Mesenteric fat pad (tissue), 1 donor: ENCODE measurements at places on chromosomes 4 and X.

DNA sequence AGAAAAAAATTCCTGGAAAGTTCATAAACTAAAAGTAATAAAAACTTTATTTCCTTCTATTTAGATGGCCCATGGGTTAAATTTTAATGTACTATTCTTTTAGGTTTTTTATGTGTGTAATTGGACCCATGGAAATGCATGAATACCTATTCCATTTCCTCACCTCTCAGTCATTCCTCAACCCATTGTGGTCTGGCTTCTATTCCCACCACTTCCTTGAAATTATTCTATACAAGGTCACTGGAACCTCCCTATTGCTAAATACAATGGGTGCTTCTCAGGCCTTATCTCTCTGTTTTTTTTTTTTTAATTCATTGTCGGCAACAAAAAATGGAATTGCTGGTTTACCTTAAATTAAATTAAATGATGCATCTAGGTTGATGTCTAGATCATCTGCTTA is 17.2 kb downstream of the SLC39A8 start:
- no peak for DNase-seq

DNA sequence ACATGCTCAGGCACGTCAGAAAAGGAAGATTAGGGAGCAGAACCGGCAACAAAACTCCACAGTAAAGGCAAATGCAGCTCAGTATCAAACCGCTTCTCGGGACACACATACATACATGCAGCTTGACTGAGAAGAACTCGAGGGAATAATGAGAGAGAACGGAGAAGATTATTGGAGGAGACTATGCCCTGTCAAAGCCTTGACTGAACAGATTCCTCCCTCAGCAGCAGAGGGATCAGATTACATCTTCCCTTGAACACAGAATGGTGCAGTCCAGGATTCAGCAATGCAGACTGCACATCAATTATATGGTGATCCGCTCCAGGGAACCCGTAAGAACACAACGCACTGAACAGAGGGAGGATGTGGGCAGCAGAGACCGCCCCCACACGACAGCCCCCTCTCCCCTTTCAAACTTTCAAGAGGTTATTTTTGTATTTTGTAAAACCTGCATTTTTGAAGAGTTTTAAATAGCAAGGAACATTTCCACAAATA is 183.2 kb downstream of the FBXW7 start:
- DNase-seq = no peak

- DNase-seq = no peak
These were observed 22.8 kb downstream of the MSN start for GRCh38 chrX:65690057-65690855.

GRCh38 chr4:122450847-122451246 is 5.7 kb downstream of the IL2 start:
- no peak for DNase-seq

DNA sequence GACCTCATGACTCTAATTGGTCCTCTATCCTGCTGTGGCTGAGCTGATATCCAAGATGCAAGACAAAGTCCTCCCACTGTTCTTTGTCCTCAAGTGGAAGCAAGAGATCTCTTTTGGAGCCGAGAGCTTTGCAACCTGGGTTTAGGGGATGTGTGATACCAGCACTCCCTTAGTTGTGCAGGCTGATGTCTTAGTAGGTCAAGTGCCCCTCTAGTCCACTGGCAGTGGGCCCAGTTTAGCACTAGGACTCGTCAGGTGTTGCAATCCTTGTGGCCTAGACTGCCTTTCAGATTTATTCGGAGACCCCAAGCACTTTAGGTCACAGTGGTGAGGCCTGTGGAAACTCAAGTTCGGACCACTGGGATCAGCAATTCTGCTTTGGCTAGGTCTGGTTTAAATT is 64.0 kb downstream of the GPRASP3 start:
- no peak for DNase-seq
